CD4-positive, CD25-positive, alpha-beta regulatory T cell (primary cell): ENCODE measurements at places on chromosomes 16 and 17. TPM values are rescaled to one million over a fixed set of nuclear protein-coding genes. Genes with fewer than 3 reads are reported as not detected.

DNA sequence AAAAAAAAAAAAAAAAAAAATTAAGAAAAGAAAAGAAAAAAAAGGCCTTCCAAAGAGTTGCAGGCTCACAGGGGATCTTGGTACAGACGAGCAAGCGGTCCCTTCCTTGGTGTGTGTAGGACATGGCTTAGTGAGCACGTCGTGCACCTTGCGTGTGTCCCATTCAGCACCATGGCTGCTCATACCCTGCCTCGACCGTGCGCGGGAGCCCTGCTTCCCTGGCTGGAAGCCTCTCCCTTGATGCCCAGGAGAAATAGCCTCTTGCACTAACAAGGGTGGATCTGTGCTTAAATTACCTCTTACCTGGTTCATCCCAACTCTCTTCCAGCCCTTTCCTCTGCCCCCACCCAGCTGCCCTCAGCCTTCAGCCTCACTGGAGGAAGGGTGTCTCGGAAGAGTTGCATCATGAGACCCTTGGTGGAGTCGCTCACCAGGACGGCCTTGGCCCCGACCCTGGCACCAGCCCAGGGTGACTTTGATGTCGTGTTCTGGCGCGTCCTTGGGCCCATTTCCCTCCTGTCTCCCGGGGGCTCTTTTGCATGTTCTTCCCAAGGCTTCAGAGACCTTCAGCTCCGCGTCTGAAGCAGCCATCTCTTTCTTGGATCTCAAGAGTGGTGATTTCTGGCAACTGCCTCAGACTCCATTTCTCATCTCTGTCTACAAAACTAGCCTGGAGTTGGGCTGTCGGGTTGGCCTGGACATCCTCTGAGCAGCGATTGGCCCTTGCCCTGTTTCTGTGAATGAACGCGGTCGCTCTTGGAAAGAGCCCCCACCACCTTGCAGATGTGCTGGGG is 127.2 kb downstream of the CMIP start:
- H3K4me3 ChIP-seq = no peak overlapping the region
- DNase-seq = no peak
- H3K36me3 ChIP-seq = no peaks in the 10 kb centered on the region
- H3K4me1 ChIP-seq = no peaks in the 10 kb centered on the region

GRCh38 chr17:17151962-17152361 is 54.2 kb downstream of the PLD6 start:
- H3K27me3 ChIP-seq = no peaks in the 10 kb centered on the region
- H3K4me1 ChIP-seq = peaks cover 34% of the 10 kb centered on the region
- DNase-seq = no peak
- peaks cover 63% of the 10 kb centered on the region for H3K36me3 ChIP-seq
- H3K4me3 ChIP-seq = no peak overlapping the region
- peak overlapping the region; percentile 25 for H3K27ac ChIP-seq

- no peak overlapping the region for H3K4me3 ChIP-seq
- no peaks in the 10 kb centered on the region for H3K4me1 ChIP-seq
- no peaks in the 10 kb centered on the region for H3K27me3 ChIP-seq
Measured at GRCh38 chr16:73033271-73033998, 14.5 kb downstream of the ZFHX3 start.

DNA sequence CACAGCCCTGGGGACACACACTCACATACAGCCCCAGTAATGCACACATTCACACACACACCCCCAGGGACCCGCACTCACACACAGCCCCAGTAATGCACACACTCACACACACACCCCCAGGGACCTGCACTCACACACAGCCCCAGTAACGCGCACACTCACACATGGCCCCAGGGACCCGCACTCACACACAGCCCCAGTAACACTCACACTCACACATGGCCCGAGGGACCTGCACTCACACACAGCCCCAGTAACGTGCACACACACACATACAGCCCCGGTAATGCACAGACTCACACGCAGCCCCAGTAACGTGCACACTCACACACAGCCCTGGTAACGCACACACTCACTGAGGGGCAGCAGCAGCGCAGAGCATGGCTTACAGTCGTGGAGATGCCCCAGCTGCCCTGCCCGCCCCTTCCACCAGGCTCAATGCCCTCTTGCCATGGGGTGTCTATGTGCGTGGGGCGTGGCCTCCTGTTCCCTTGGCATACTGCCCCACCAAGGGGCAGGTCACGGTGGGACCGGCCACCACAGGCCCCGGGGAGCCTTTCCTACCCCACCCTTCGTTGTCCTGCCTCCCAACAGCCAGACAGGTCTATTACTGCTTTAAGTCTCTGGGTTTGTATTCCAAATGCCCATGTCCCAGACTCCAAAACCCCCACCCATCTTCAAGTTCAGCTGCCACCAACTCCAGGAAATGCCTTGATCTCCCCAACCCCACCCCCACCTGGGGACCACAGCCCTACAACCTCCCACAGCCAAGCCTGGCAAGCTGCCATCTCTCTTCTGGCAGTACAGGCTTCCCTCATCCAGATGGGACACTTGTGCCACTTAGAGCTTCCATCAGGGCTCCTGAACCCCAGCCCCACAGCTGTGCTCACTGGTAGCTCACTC is 2.7 kb downstream of the CCDC102A start:
- H3K27ac ChIP-seq = peak overlapping the region; percentile 93
- no peak overlapping the region for H3K4me3 ChIP-seq
- no peaks in the 10 kb centered on the region for H3K36me3 ChIP-seq

GRCh38 chr16:53822936-53823529 is 119.1 kb downstream of the FTO start:
- peak overlapping the region; percentile 16 for H3K27ac ChIP-seq
- DNase-seq = peak; percentile 78
- peak overlapping the region; percentile 13 for H3K4me3 ChIP-seq
- H3K36me3 ChIP-seq = peaks cover 13% of the 10 kb centered on the region

- peak overlapping the region; percentile 47 for H3K4me3 ChIP-seq
- peak overlapping the region; percentile 59 for H3K27ac ChIP-seq
- DNase-seq = no peak
- H3K36me3 ChIP-seq = peaks cover 72% of the 10 kb centered on the region
- no peaks in the 10 kb centered on the region for H3K27me3 ChIP-seq
Measured at GRCh38 chr16:11689031-11689840, 21.0 kb downstream of the SNN start.

DNA sequence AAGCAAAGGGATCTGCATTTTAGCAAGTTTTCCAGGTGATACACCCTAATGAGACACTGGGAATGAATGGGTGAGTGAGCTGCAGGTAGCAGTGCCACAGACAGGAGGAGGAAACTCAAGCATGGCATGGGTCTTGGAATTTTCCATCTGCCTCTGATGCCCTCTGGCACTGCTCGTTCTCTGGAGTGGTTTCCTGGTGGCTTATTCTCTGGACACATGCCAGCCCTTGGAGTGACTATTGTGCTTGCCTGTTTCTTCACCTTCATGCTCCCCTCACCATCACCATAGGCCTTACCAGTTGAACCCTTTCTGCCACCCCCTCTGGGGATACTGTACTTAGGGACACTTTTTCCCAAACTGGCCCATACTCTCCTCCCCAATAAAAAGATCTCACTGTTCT is 1.6 kb downstream of the COASY start:
- peaks cover 17% of the 10 kb centered on the region for H3K36me3 ChIP-seq
- no peak for DNase-seq
- H3K4me1 ChIP-seq = peaks cover 49% of the 10 kb centered on the region

- no peak overlapping the region for H3K4me3 ChIP-seq
- H3K27ac ChIP-seq = no peak overlapping the region
- H3K4me1 ChIP-seq = peaks cover 59% of the 10 kb centered on the region
- no peak for DNase-seq
- H3K36me3 ChIP-seq = no peaks in the 10 kb centered on the region
Measured at GRCh38 chr17:77966476-77966875, 8.0 kb downstream of the TNRC6C start.

DNA sequence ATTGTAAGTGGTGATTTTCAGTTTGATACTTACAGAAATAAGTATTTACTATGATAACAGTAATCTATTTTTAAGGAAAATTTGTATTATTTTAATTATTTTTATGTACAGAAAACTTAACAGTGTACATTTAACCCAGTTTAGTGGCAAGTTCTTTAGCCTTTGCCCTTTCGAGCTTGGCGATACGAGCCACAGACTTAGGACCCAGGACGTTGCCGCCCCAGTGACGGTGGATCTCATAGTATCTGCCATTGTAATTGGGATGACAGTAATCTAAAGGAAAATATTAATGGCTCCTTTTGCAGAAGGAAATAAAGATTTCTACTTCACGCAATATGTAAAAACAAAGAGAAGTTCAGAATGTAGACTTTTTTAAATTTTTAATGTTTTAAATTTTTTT is 5.2 kb upstream of the CDR2 start:
- no peak overlapping the region for H3K27ac ChIP-seq
- no peaks in the 10 kb centered on the region for H3K36me3 ChIP-seq
- H3K27me3 ChIP-seq = no peaks in the 10 kb centered on the region
- H3K4me1 ChIP-seq = peaks cover 33% of the 10 kb centered on the region

- no peak overlapping the region for H3K27ac ChIP-seq
- H3K36me3 ChIP-seq = no peaks in the 10 kb centered on the region
- DNase-seq = no peak
- H3K27me3 ChIP-seq = no peaks in the 10 kb centered on the region
- peaks cover 46% of the 10 kb centered on the region for H3K4me1 ChIP-seq
- no peak overlapping the region for H3K4me3 ChIP-seq
Measured at GRCh38 chr17:77886387-77886728, 72.1 kb upstream of the TNRC6C start.

DNA sequence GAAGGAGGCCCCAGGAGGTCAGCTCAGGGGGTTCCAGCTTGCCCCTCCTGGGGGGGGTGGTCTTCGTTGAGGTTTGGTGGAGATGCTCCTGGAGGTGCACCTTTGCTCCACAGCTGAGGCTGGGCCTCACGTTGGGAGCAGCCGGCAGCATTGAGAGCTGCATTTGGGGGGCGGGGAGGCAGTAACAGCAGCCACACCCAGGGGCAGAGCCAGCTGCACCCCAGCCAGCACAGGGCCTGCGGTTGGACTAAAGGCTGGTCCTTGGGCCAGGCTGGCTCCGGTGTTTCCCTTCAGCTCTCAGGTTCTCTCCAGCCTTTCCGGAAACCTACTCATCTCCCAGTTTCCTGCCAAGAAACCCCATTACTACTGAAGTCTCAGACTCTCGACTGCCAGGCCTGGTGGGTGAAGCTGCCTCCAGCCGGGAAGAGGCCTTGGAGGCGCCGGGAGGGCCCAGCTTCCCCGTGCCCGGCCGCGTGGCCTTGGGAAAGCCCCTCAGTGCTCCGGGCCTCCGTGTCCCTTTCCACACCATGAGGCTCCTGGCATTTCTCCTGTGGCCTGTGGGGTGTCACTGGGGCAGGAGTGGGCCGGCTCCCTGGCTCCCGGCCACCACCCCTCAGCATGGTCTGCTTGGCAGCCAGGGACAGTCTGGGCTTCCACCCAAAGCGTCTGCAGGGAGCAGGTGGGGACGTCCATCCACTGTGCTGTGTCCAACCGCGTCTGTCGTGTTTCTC is 14.0 kb upstream of the BAIAP2 start:
- H3K4me3 ChIP-seq = no peak overlapping the region
- H3K36me3 ChIP-seq = no peaks in the 10 kb centered on the region
- peaks cover 29% of the 10 kb centered on the region for H3K4me1 ChIP-seq
- no peaks in the 10 kb centered on the region for H3K27me3 ChIP-seq
- DNase-seq = no peak

- H3K4me3 ChIP-seq = no peak overlapping the region
- H3K27ac ChIP-seq = no peak overlapping the region
- no peak for DNase-seq
- no peaks in the 10 kb centered on the region for H3K4me1 ChIP-seq
- H3K36me3 ChIP-seq = no peaks in the 10 kb centered on the region
Measured at GRCh38 chr17:80123791-80124190, 22.4 kb downstream of the GAA start.

- peaks cover 3% of the 10 kb centered on the region for H3K27me3 ChIP-seq
- H3K27ac ChIP-seq = no peak overlapping the region
- no peaks in the 10 kb centered on the region for H3K36me3 ChIP-seq
- no peaks in the 10 kb centered on the region for H3K4me1 ChIP-seq
Measured at GRCh38 chr17:13569398-13570123, 32.2 kb downstream of the HS3ST3A1 start.

- H3K4me3 ChIP-seq = no peak overlapping the region
- no peaks in the 10 kb centered on the region for H3K27me3 ChIP-seq
- peaks cover 16% of the 10 kb centered on the region for H3K4me1 ChIP-seq
Measured at GRCh38 chr17:17938388-17939107, 33.7 kb downstream of the TOM1L2 start.

- peaks cover 14% of the 10 kb centered on the region for H3K27me3 ChIP-seq
- DNase-seq = peak; percentile 16
- H3K4me1 ChIP-seq = peaks cover 14% of the 10 kb centered on the region
- H3K36me3 ChIP-seq = no peaks in the 10 kb centered on the region
- H3K27ac ChIP-seq = no peak overlapping the region
Measured at GRCh38 chr17:9645851-9646545, 681 bp downstream of the USP43 start.

Gene TBC1D26
- total RNA-seq = 0.10 TPM

Gene CDYL2
- total RNA-seq = 37.6 TPM

Gene VTN
- total RNA-seq = not detected

Gene RMI2
- 4.3 TPM for total RNA-seq
